ENCODE measurements at places on chromosomes 4 and X.

GRCh38 chr4:1640190-1640589 lies 43.9 kb downstream of the FAM53A start:
- DNase-seq, result no peak

- DNase-seq, result no peak
These were observed 98.9 kb downstream of the CPEB2 start for GRCh38 chr4:15100994-15101695.

GRCh38 chr4:123446865-123447474 lies 50.4 kb downstream of the SPRY1 start:
- DNase-seq, result no peak

- no peak for DNase-seq
These were observed 2.8 kb downstream of the AMELX start for GRCh38 chrX:11296051-11296450.

DNA sequence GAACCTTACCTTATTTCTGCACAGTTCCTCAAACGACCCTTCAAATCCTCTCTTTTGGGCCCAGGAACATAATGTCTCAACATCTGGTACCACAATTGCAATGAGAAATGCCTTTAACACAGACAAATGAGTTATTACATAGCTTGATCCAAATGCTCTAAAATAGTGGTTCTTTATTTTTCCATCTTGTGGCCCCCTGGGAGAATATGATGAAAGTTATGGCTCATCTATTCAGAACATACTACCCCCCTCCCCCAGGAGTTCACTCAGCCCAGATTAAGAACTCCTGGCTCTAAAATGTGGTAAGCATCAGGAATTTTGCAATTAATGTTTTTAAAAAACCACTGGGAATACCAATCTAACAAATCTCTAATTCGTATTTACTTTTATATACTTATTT lies 23.9 kb upstream of the CENPU start:
- no peak for DNase-seq

GRCh38 chrX:38178396-38178795 lies 42.3 kb downstream of the SRPX start:
- no peak for DNase-seq

DNA sequence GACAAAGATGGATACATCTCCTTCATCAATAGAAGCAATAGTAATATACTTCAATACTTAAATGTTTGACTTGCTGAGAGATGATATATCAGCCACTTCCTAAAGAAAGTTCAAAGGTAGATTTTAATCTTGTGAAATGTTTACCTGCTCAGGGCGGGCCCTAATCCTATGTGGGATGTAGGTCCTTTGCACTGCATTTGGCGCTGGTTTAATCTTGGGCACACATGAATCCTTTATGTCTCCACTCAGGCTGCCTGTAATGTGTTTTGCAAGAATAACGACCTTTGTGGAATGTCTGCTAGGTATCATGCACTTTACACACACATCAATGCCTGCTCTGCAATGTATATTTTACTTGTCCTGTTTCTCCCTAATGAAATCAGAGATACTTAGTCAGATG lies 368.7 kb downstream of the GBA3 start:
- DNase-seq, result no peak

DNA sequence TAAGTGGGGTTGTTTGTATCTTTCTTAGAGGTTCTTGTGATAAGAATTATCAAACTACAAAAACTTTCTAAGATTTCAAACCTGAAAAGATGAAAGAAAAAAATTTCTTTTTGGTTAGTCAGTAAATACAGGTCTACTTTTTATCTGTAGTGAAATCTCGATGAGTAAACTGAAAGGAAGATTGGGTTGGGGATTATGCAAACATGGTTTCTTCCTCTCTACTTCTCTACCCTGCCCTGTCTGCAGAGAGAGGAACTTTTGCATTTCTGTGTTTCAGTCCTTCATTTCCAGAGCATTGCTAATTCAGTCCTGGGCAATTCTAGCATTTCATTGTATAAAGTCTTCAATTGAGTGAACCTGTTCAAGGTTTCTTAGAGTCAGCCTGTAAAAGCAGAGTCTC lies 51.6 kb upstream of the IL2 start:
- DNase-seq, result no peak

DNA sequence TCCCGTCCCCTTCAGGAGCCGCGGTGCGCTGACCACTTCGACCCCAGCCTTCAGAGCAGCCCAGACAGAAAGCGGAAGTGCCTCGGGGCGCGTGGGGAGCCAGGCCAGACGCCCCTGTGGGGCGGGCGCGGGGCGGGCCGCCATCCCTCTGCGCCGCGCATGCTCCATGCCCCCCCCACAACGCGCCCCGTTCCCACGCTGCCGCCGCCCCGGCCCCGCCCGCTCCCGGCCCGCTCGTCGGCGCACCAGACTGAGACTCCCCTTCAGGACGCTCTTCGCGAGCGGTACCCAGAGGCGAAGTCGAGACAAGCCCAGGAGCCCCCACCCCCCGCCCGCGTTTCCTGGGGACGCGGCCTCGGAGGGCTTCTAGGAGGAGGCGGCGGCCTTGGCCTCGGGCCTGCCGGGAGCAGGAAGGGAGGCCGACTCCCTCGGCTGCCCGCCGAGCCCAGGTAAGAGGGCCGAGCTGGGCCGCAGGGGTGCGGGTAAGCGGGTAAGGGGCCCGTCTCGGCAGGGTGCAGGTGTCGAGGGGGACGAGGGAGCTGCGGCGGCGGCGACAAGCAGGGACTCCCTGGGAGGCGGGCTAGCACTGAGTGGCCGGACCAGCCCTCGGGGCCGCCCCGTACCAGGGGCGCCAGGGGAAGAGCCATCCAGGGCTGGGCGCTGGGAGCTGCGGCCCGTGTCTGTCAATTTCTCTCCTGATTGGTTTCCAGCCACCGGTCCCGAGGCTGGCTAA lies at the start of gene ZFP92:
Gene ZFP92, plus strand, starts transcription at position 218 of the 733 bp plus-strand sequence. CDS start 6,851 bp downstream, outside the sequence.
- no peak for DNase-seq

GRCh38 chrX:134810211-134810610 lies 151.9 kb upstream of the PLAC1 start:
- DNase-seq, result no peak

- no peak for DNase-seq
These were observed 644 bp upstream of the EBP start for GRCh38 chrX:48520976-48521352.

DNA sequence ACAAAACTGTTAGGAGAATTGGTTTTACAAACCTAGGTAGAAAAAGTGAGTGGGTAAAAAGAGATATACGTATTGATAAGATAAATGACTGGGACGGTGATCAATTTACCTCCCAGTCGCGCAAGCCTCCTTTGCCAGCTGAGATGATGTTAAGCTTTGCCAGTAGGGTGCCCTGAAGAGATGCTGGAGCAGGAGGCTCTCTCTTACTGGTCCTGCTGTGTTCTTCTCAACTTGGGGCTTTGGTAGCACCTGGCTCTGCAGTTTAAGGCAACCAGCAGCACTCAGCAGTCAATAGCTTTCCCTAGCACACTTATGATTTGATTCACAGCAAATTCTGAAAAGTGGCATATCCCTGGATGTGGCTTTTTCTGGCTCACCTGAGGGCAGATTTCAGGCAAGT lies 1461.7 kb downstream of the ADGRL3 start:
- DNase-seq, result no peak

DNA sequence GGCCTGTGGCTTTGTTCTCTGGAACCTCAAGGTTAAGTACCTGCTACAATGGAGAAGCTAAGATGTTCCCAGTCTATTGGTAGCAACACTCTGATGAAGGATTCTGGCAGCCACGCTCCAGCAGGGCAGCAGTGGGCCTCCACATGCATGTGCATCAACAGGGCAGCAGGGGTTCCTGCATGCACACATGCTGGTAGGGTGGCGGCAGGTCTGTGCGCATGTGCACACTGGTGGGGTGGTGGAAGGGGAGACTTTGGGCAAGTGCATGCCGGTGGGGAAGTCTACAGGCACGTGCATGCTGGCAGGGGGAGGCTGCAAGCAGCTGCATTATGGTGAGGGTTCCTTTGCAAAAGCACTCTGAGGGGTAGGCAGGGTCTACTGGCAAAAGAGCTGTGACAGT lies 160.7 kb downstream of the NKX6-1 start:
- DNase-seq, result no peak

- DNase-seq, result no peak
These were observed 493 bp upstream of the KCNIP4 start for GRCh38 chr4:21949073-21949457.

- no peak for DNase-seq
These were observed 4.1 kb downstream of the DCK start for GRCh38 chr4:70997546-70997945.

DNA sequence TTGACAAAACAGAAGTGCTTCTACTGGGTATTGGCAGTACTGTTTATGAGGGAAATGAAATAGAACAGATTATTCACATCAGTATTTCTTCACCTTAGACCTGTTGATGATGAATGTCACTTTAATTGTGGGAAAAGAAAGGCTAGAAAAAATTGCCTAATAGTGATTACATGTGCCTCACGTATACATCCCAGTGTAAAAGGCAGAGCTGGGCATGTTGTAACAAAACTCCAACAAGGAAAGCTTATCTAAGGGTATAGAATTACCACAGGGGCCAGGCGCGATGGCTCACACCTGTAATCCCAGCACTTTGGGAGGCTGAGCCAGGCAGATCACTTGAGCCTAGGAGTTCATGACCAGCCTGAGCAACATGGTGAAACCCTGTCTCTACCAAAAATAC lies 4.2 kb downstream of the PGM2 start:
- no peak for DNase-seq

GRCh38 chr4:139920486-139921002 lies 233.4 kb downstream of the MAML3 start:
- DNase-seq, result no peak

GRCh38 chrX:134695999-134696398 lies 37.7 kb upstream of the PLAC1 start:
- DNase-seq, result no peak

- DNase-seq, result no peak
These were observed 13.5 kb downstream of the ASB11 start for GRCh38 chrX:15301924-15302323.

Measured in left forelimb (tissue), 1 donor.